GM20000 (cell line): ENCODE measurements at places on chromosomes 5 and 9.
A peak's percentile ranks its signal among the peaks of the same experiment; 100 is the strongest.

DNA sequence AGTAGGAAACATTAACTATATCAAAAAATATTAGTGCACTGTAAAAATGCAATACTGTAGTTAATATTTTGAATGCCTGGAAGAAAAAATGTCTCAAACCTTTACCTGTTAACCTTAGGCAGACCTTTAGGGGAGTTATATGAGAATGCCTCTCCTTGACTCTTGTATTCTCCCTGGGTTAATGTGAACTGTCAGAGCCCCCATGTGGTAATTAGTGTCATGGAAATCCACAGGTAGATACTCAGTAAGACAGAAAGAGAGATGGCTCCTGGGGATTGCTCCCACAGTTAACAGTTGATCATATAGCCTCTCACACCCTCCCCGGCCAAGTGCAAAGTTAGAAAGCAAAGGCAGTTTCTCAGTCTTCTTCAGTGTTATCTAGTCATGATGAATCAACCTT lies 742.8 kb downstream of the NR2F1-AS1 start:
- peak; percentile 2 for DNase-seq

GRCh38 chr5:88785746-88786565 lies 97.0 kb downstream of the MEF2C start:
- no peak for DNase-seq

DNA sequence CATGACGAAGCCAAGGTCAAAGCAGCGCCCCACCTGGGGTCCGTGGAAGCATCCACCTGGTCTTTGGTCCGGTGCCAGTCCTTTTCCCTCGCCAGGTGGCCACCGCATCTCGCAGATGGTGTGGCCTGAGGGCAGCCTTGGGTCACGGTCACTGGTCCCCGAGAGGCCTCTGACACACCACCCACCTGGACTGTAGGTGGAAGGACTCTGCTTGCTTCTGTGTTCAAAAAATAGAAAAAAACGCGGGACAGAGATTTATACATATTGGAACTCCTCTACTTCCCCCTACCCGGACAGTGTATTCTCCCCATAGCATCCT lies 466 bp upstream of the TTC39B start:
- no peak for DNase-seq

- DNase-seq: no peak
These were observed 2.4 kb downstream of the HMCN2 start for GRCh38 chr9:130267930-130268329.

- DNase-seq: peak; percentile 18
These were observed 67.1 kb upstream of the GOLPH3 start for GRCh38 chr5:32241034-32241783.

GRCh38 chr5:38423276-38424147 lies 132.9 kb downstream of the LIFR start:
- DNase-seq: no peak

DNA sequence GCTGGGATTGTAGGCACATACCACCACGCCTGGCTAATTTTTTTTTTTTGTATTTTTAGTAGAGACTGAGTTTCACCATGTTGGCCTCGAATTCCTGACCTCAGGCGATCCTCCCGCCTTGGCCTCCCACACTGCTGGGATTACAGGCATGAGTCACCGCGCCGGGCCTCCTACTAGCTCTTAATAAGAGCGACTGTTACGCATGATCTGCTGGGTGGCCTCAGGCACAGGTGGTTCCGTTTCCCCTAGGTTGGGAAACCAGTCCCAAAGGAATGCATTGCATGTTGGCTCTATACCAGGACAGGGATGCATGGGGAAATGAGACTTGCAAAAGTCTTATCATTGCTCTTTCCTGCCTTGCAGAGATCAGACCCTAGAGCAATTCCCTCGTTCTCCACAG lies 184.7 kb upstream of the PPP1R26 start:
- no peak for DNase-seq

DNA sequence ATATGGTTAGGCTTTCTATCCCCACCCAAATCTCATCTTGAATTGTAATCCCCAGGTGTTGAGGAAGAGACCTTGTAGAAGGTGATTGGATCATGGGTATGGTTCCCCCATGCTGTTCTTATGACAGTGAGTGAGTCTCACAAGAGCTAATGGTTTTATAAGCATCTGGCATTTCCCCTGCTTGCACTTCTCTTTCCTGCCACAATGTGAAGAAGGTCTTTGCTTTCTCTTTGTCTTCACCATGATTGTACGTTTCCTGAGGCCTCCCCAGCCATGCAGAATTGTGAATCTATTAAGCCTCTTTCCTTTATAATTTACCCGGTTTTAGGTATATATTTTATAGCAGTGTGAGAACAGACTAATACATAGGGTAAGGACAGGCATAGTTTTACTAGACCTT lies 334.5 kb downstream of the TLR4 start:
- no peak for DNase-seq
